Activated CD8-positive, alpha-beta memory T cell treated with anti-CD3 and anti-CD28 coated beads, Interleukin-2, amount 50 U/mL, for 4 hours (primary cell): ENCODE measurements at places on chromosomes 7 and 10.

- DNase-seq, result no peak
Measured at GRCh38 chr7:33485747-33486493, 356.6 kb downstream of the BBS9 start.

- no peak for DNase-seq
Measured at GRCh38 chr10:74111799-74112198, 38.8 kb downstream of the AP3M1 start.

DNA sequence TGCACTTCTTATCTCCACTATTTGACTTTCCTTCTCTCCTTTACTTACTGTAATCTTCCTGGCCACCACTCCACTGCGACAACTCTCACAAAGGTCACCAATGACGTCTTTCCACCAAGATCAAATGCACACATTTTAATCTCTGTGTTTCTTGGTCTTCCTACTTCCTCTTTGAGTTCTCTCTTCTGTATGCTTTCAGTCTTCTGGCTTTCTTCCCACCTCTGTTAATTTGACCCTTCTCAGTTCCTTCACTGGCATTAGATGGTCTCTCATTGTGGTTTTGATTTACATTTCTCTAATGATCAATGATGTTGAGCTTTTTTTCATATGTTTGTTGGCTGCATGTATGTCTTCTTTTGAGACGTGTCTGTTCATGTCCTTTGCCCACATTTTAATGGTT is 31.9 kb downstream of the FAM107B start:
- no peak for DNase-seq

- peak; percentile 32 for DNase-seq
Measured at GRCh38 chr7:10973942-10974911, 555 bp downstream of the PHF14 start.

DNA sequence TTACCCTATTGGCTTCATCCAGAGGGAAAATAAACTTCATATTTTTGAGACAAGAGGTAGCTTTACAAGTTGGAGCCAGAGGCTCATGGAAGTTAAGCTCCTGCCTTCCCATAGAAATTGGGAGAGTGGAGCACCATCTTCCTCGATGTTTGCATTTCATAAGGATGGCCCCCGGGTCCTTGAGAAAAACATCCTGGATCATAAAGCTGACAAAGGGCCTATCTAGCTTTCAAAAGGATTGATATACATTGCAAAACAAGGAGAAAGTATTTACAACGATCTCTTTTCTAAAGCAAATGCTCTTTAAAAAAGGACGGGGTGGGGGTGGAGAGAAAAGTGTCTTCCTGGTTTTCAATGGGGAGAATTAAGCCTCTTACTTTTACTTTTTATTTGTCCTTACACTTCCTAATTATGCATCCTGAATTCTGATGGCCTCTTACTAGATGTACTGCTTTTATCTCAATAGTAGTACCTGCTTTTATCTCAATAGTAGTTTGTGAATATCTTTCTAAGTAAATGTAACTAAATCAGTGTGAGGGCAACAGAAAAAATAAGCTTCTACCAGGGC is 65.6 kb downstream of the PTPRZ1 start:
- DNase-seq, result no peak

DNA sequence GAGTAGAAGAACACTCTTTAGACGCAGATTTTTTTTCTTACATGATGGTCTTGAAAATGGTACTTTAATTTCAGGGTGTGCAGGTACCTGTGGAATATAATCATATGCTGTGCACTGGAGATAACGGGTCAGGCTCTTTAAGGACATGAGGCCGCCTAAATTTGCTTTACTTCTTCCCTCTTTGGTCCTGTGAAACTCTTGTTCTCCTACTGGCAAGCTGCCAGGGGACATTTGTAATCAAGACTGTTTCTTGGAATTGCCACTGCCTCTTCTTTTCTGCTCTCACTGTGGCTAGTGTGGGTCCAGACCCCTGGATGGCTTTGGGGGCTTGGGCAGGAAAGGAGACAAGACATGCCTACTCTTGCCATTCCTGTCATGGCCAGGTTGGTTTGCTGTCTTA is 146.0 kb downstream of the SND1 start:
- DNase-seq, result no peak

DNA sequence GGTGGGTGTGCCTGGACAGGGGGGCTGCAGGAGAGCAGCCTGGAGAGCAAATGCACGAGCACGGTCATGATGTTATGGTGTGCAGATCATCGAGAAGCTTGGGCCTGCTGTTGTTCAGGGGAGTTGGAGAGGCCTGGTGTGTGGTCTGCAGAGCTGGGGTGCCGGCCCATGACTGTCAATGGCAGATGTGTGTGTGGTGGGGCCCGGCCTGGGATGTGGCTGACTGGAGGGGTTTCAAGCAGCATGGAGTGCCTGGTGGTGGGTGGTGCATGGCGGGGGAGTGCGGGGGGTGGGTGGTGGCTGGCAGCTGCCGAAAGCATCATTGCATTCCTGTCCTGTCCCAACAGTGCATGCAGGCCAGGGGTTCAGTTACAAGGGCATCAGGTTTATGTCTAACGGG is 122.6 kb downstream of the DOCK1 start:
- DNase-seq, result no peak

- peak; percentile 61 for DNase-seq
Measured at GRCh38 chr7:50197549-50197948, 104.5 kb upstream of the ZPBP start.
